ENCODE measurements at places on chromosomes 7 and 10. TPM values are rescaled to one million over a fixed set of nuclear protein-coding genes. Genes with fewer than 3 reads are reported as not detected.

PAX4 gene
- not detected for total RNA-seq

DNA sequence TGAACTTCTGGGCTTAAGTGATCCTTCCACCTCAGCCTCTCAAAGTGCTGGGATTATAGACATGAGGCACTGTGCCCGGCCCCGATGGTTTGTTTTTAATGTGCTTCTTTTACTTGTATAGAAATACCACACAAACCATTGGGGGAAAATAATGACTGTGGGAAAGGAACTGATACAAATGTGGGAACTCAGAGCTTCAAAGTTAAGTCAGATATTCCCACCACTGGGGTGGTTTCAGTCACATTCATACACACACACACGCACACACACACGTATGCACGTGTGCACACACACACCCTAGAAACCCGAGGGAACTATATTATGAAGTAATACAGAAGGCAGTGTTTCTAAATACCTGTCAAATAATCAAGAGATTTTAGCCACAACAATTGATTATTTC, 17.0 kb downstream of the CPA4 start:
- H3K27me3 ChIP-seq: no peaks in the 10 kb centered on the region
- H3K4me3 ChIP-seq: no peak overlapping the region
- H3K27ac ChIP-seq: no peak overlapping the region
- H3K36me3 ChIP-seq: no peaks in the 10 kb centered on the region
- no peaks in the 10 kb centered on the region for H3K4me1 ChIP-seq

PAPOLB gene
- not detected for total RNA-seq

PITX3 gene
- total RNA-seq: 0.17 TPM

- peaks cover 4% of the 10 kb centered on the region for H3K36me3 ChIP-seq
- H3K4me1 ChIP-seq: no peaks in the 10 kb centered on the region
- H3K27me3 ChIP-seq: no peaks in the 10 kb centered on the region
- no peak for DNase-seq
- H3K4me3 ChIP-seq: no peak overlapping the region
Measured at GRCh38 chr10:73117976-73118743, 7.9 kb downstream of the NUDT13 start.

GRCh38 chr10:131406676-131407392, 95.3 kb upstream of the TCERG1L start:
- H3K27ac ChIP-seq: no peak overlapping the region
- H3K36me3 ChIP-seq: no peaks in the 10 kb centered on the region
- H3K4me3 ChIP-seq: no peak overlapping the region
- DNase-seq: no peak
- no peaks in the 10 kb centered on the region for H3K4me1 ChIP-seq

EBLN1 gene
- not detected for total RNA-seq

GRCh38 chr7:2520131-2520760, 672 bp downstream of the LFNG start:
- DNase-seq: no peak
- peak overlapping the region; percentile 97 for H3K4me3 ChIP-seq
- H3K4me1 ChIP-seq: peaks cover 35% of the 10 kb centered on the region

CPED1 gene
- not detected for total RNA-seq

GRCh38 chr10:44974628-44975430, 3.8 kb downstream of the DEPP1 start:
- peak overlapping the region; percentile 75 for H3K4me3 ChIP-seq
- H3K27ac ChIP-seq: peak overlapping the region; percentile 40
- peaks cover 35% of the 10 kb centered on the region for H3K4me1 ChIP-seq
- no peaks in the 10 kb centered on the region for H3K27me3 ChIP-seq
- DNase-seq: peak; percentile 66

KCNMA1 gene
- total RNA-seq: not detected

DNA sequence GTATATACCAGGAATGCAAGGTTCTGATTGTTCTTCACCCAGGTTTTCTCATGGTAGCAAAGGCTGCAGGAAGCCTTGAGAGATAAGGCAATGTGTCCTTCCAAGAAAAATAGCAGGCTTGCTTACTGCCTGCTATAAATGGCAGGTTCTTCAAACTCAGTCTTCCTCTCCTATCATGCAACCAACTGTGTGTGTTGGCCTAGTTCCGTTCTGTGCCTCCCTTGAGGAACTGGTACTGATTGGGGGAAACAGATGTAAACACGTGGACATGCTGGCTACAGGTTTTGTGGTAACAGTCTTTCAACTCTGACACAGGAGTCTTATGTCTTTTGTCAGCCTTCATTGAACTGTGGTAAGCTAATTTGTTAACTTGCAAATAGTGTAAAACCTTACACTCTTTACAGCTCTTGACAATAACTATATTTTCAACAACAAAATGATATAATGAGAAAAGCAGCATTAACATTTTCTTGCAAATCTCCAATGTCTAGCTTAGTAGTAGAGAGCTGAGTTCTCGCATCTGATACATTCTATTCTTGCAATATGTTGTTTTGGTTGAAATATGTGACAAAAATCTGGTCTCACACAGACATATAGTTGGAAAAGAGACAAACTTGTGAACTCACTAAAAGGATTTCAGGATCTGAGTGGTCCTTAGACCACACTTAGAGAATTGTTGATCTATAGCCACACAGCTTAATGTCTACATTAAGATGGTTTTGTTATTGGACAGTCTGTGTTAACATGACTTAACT, 54.7 kb upstream of the LSM8 start:
- H3K27ac ChIP-seq: no peak overlapping the region
- no peaks in the 10 kb centered on the region for H3K4me1 ChIP-seq
- H3K27me3 ChIP-seq: peaks cover 3% of the 10 kb centered on the region
- DNase-seq: no peak

- H3K27me3 ChIP-seq: no peaks in the 10 kb centered on the region
- no peak overlapping the region for H3K4me3 ChIP-seq
- no peak for DNase-seq
- H3K4me1 ChIP-seq: peaks cover 29% of the 10 kb centered on the region
- H3K36me3 ChIP-seq: no peaks in the 10 kb centered on the region
Measured at GRCh38 chr10:32253276-32253675, 93.7 kb downstream of the EPC1 start.

DNA sequence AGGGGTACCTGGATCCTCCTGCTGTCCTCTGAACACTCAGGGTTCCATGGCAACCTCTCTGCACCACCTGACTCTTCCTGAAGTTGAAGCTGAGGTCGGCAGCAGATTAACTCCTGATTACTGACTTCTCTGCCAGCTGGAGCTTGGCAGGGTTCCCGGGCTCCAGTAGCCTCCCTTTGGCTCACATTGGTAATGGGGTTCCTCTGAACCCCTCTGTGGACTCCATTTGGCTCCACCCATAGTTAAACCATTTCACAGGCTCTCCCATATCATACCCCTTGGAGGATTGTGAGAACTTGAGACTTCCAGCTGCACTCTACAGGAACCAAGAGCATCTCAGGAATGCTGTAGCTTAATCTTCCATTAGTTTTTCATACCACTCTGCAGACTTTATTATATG, 292.5 kb downstream of the HDAC9 start:
- H3K27me3 ChIP-seq: no peaks in the 10 kb centered on the region
- H3K4me1 ChIP-seq: no peaks in the 10 kb centered on the region
- no peak overlapping the region for H3K27ac ChIP-seq
- DNase-seq: no peak
- H3K36me3 ChIP-seq: no peaks in the 10 kb centered on the region
- no peak overlapping the region for H3K4me3 ChIP-seq

DNA sequence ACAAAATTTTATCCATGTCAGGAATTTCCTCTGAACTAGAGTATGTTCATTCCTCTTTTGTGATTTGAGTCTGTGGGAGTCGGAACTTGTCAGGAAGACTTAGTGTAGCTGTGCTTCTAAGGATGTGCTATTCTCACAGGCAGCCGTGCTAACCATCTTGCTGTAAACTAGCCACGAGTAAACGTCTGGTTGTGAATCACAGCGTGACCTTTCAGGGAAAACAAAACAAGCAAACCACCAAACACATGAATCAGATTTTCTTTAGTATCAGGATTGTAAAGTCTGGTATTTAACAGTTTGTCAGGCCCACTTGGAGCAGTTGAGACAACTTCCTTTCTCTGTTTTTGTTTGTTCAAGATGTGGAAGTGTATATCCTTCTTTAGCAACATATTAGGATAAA, 32.0 kb downstream of the AUTS2 start:
- DNase-seq: no peak
- H3K36me3 ChIP-seq: no peaks in the 10 kb centered on the region
- H3K27ac ChIP-seq: no peak overlapping the region
- peaks cover 2% of the 10 kb centered on the region for H3K27me3 ChIP-seq
- H3K4me1 ChIP-seq: no peaks in the 10 kb centered on the region

DNA sequence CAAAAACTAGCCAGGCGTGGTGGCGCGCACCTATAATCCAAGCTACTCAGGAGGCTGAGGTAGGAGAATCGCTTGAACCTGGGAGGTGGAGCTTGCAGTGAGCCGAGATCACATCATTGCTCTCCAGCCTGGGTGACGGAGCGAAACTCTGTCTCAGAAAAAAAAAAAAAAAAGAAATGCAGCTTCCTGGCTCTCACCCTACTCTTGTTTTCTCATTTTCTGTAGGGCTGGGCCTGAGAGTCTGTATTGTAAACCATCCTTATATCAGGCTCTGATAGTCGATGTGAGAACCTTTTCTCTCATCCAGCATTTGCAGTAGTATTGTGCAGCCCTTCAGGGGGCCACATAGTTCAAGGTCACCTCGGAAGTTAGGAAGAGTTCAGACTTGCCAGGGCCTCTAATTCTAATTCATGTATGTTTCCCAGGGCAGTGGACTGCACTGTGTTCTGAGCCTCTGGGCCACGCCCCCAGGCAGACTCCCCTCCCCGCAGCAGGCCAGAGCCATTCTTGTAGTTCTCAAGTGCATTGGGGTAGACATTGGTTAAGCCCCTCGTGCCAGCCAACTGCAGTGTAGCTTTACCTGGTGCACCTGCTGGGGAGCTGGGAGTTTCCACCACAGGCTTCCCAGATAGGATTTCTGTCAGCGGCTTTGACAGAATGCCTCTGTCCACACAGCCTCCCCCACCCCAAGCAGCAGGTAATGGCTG, 38.3 kb upstream of the PDCD4 start:
- H3K36me3 ChIP-seq: peaks cover 4% of the 10 kb centered on the region
- DNase-seq: no peak
- H3K4me3 ChIP-seq: no peak overlapping the region
- peaks cover 35% of the 10 kb centered on the region for H3K4me1 ChIP-seq
- no peak overlapping the region for H3K27ac ChIP-seq

Measured in activated T-helper 1 cell treated with anti-CD3 and anti-CD28 coated beads, Interleukin-12 subunit alpha, Interleukin-12 subunit beta, Interleukin-2, Interleukin-4 antibody, amounts not matched to agents 30 ng/mL and 10 ng/mL and 1 ng/mL, durations not matched to agents 14 hours and 24 hours and 36 hours (primary cell).